Smooth muscle cell of trachea (primary cell): ENCODE measurements at places on chromosomes 1 and 21. TPM values are rescaled to one million over a fixed set of nuclear protein-coding genes. Genes with fewer than 3 reads are reported as not detected.

The APCS gene
- total RNA-seq, result not detected in 2 replicates

The RYR2 gene
- total RNA-seq, result not detected in 2 replicates

The ASPM gene
- 2.0 and 60.8 TPM in 2 replicates for total RNA-seq

The RIMKLA gene
- total RNA-seq, result under 0.01 TPM in 1 of 2 replicates, not detected in the other

The OR2T2 gene
- not detected in 2 replicates for total RNA-seq

The CHD1L gene
- total RNA-seq, result 39.5 and 58.9 TPM in 2 replicates

The RIPPLY3 gene
- not detected in 2 replicates for total RNA-seq

The STYXL2 gene
- not detected in 2 replicates for total RNA-seq

The GON4L gene
- total RNA-seq, result 30.8 and 34.9 TPM in 2 replicates

The RPTN gene
- total RNA-seq, result not detected in 2 replicates

The PRAMEF8 gene
- not detected in 2 replicates for total RNA-seq

The CASQ1 gene
- total RNA-seq, result 0.83 TPM in 1 of 2 replicates, not detected in the other

The PAQR6 gene
- 0.29 and 0.66 TPM in 2 replicates for total RNA-seq

The FCGR1A gene
- not detected in 2 replicates for total RNA-seq

The RAD54L gene
- 0.50 and 7.4 TPM in 2 replicates for total RNA-seq

The NR5A2 gene
- total RNA-seq, result 0.15 TPM in 1 of 2 replicates, not detected in the other

The PEF1 gene
- 73.9 and 85.7 TPM in 2 replicates for total RNA-seq

The USH2A gene
- under 0.01 TPM in 1 of 2 replicates, not detected in the other for total RNA-seq

The CDC7 gene
- total RNA-seq, result 2.2 and 7.3 TPM in 2 replicates
